Aorta (tissue), 5 donors: ENCODE measurements at places on chromosomes 5 and 9. TPM values are rescaled to one million over a fixed set of nuclear protein-coding genes. Genes with fewer than 3 reads are reported as not detected.
A peak's percentile ranks its signal among the peaks of the same experiment; 100 is the strongest.

DNA sequence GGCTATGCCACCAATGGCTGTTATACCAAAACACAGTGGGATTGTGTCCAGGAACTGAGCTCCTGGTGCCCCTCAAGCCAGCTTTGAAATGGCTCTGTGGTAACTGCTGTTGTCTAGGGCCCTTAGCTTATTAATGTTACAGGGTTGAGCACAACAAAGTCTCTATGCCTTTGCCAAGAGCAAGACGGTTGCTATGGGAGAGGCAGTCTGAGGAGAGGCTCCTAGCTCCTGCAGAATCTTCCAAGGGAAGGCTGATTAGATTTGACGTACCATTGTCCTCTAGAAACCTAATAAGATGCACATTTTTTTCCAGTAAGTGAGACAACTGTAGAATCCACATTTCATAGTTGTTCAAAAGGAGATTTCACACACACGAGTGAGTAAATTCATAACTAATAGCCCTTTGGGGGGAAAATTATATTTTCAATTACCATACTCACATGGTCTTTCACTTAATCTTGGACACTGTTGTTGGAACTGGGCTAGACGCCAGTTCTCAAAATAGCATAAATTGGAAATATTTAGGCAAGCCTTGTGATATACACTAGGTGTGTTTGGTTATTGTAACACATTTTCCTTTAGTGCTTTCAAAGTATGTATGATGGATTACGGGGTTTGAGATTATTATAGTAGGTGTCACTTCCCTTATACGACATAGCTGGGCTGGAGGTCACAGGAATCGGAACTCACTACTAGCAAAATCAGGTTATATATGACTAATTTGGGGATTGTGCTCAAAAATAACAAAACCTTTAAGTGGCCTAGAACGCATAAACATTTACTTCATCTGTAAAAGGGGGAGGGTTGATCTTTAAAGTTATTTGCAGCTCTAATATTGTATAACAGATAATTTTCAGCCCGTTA lies 186.3 kb upstream of the EGFLAM start:
- H3K36me3 ChIP-seq = no peaks in the 10 kb centered on the region
- H3K4me1 ChIP-seq = no peaks in the 10 kb centered on the region
- no peak overlapping the region for H3K4me3 ChIP-seq
- DNase-seq = no peak
- no peak overlapping the region for H3K27ac ChIP-seq

GRCh38 chr9:137455359-137455991 lies 3.7 kb downstream of the NSMF start:
- H3K4me1 ChIP-seq = no peaks in the 10 kb centered on the region
- H3K27me3 ChIP-seq = no peaks in the 10 kb centered on the region
- peak; percentile 48 for DNase-seq
- H3K27ac ChIP-seq = no peak overlapping the region

DNA sequence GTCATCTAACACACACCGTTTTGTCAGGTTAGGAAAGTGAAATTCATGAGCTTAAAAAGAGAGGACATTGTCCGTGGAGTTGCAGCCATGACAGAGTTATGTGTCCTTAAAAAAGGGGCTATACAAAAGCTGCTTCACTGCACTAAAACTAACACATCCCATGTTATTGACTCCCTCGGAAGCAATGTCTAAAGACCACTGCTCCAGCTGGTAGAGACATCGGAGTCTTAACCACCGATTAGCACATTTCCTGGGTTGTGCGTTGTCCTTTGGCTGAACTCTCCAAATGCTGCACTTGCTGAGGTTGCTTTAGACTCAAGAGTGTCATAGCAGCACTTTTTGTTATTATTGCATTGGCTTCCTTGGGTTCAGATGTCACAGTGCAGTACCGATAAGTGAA lies 128.3 kb upstream of the C9orf72 start:
- no peaks in the 10 kb centered on the region for H3K36me3 ChIP-seq
- DNase-seq = no peak
- H3K4me1 ChIP-seq = no peaks in the 10 kb centered on the region
- no peaks in the 10 kb centered on the region for H3K27me3 ChIP-seq

The NR6A1 gene
- total RNA-seq = 1.6 TPM

DNA sequence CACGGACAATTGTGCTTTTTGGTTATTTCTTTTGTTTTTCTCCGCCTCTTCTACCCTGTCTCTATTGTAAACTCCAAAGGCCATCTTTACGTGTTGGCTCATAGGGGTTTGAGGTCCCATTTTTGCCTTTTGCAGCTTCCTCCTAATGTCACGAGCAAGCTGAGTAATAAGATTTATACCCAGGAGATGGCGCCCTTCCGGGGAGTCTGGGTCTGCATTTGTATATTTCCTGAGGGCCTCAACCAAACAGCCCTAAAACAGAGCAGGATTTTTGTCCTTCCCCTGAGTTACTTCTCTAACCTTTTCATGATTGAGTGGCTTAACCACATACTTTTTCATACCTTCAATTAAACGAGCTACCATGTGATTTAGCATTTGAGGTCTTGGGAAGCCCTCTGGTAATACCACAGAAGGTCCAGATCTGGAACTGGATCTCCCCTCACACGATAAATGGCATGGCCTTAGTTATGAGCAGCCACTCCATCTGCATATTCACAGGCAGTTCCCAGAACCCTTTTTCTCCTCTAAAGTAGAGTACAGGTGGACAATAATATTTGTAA lies 11.2 kb upstream of the CFAP95 start:
- no peaks in the 10 kb centered on the region for H3K36me3 ChIP-seq
- no peak overlapping the region for H3K27ac ChIP-seq
- no peak for DNase-seq
- H3K4me1 ChIP-seq = no peaks in the 10 kb centered on the region

- H3K4me1 ChIP-seq = no peaks in the 10 kb centered on the region
- no peak for DNase-seq
- H3K27me3 ChIP-seq = no peaks in the 10 kb centered on the region
- no peak overlapping the region for H3K27ac ChIP-seq
- no peaks in the 10 kb centered on the region for H3K36me3 ChIP-seq
These were observed 28.0 kb upstream of the PLIN2 start for GRCh38 chr9:19155106-19155935.

- no peak for DNase-seq
- H3K27ac ChIP-seq = no peak overlapping the region
- no peaks in the 10 kb centered on the region for H3K36me3 ChIP-seq
- H3K4me3 ChIP-seq = no peak overlapping the region
These were observed 79.3 kb upstream of the MAP3K1 start for GRCh38 chr5:56735849-56736641.

- no peaks in the 10 kb centered on the region for H3K36me3 ChIP-seq
- DNase-seq = no peak
- no peaks in the 10 kb centered on the region for H3K4me1 ChIP-seq
- no peak overlapping the region for H3K4me3 ChIP-seq
These were observed 356.3 kb downstream of the MAT2B start for GRCh38 chr5:163861670-163862069.

The SGCD gene
- total RNA-seq = 31.2 TPM

The CCL21 gene
- total RNA-seq = 29.1 TPM

DNA sequence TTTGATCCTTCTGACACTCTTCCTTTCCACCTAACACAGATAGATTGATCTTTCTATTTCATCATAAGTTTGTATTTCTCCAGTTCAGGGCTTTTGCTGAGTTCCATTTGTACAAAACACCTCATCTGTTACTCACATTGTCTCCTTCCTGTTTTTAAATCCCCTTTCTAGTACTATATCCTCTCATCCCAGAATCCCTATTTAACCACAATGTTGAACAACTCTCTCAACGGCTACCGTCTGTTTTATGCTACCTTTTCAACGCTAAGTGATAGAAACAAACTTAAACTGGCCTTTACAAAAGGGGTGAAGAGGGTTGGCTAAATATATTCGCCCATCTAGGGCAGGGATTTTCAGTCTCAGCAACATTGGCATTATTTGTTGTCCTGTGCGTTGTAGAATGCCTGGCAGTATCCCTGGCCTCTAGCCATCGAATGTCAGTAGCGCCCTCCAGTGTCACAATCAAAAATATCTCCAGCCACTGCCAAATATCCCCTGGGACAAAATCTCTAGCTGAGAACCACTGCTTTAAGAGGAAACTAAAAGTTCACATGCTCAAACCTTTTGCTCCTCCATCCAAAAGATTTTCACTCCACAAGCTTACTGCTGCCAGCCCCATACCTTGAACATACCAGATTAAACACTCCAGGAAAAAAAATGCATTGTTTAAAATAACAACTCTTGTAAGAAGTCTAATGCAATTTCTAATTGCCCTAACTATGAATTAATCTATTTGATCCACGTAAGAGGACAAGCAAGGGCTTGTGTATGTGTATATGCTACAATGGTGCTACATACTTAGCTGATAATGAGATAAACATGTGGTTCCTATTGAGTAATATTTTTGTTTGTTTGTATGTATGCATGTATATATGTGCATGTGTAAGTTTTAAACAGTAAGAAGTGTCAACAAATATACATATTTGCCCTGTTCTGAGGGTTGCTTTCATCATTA lies 344.0 kb downstream of the PTPRD start:
- no peak for DNase-seq
- H3K4me1 ChIP-seq = no peaks in the 10 kb centered on the region
- H3K27me3 ChIP-seq = no peaks in the 10 kb centered on the region
- H3K27ac ChIP-seq = no peak overlapping the region

DNA sequence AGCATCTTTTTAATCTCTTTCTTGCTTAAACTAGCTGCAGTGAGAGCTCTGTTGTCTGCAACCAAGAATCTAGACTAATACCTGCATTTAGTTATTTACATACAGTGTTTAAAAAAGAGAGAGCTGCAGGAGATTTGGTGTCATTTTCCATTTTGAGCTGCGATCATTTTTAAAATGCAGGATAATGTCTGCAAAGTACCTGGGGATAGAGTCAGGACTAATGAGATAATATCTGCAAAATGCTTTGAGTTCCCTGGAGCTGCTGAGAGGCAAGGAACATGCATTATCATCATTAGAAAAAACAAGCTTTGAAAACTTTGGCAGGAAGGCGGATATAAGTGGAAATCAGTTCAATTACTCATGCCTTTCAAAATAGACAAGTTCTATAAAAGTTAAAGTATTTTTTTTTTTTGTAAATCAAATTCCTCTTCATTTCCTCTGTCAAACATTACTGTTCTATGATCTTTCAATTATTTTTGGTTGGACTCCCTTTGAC lies 21.8 kb upstream of the ANKRD33B start:
- H3K27me3 ChIP-seq = no peaks in the 10 kb centered on the region
- H3K27ac ChIP-seq = no peak overlapping the region
- no peak overlapping the region for H3K4me3 ChIP-seq
- no peaks in the 10 kb centered on the region for H3K4me1 ChIP-seq
- H3K36me3 ChIP-seq = no peaks in the 10 kb centered on the region
- DNase-seq = no peak

- H3K27ac ChIP-seq = no peak overlapping the region
- no peaks in the 10 kb centered on the region for H3K27me3 ChIP-seq
- no peak overlapping the region for H3K4me3 ChIP-seq
- no peaks in the 10 kb centered on the region for H3K36me3 ChIP-seq
- DNase-seq = no peak
These were observed 199.5 kb upstream of the PUM3 start for GRCh38 chr9:3043369-3043768.

GRCh38 chr9:134680393-134681060 lies 38.9 kb downstream of the COL5A1 start:
- peak; percentile 63 for DNase-seq
- H3K36me3 ChIP-seq = no peaks in the 10 kb centered on the region
- H3K27ac ChIP-seq = no peak overlapping the region
- no peaks in the 10 kb centered on the region for H3K27me3 ChIP-seq
- H3K4me3 ChIP-seq = no peak overlapping the region

The GNA14 gene
- total RNA-seq = 7.2 TPM

- H3K27me3 ChIP-seq = no peaks in the 10 kb centered on the region
- H3K27ac ChIP-seq = peak overlapping the region; percentile 74
- H3K4me3 ChIP-seq = peak overlapping the region; percentile 76
These were observed 1.1 kb downstream of the UGCG start for GRCh38 chr9:111897601-111898137.

The MARCHF3 gene
- 21.1 TPM for total RNA-seq

GRCh38 chr5:106699796-106700195 lies 970.9 kb downstream of the EFNA5 start:
- no peak overlapping the region for H3K27ac ChIP-seq
- DNase-seq = no peak
- H3K36me3 ChIP-seq = no peaks in the 10 kb centered on the region
- no peaks in the 10 kb centered on the region for H3K27me3 ChIP-seq
- H3K4me3 ChIP-seq = no peak overlapping the region

DNA sequence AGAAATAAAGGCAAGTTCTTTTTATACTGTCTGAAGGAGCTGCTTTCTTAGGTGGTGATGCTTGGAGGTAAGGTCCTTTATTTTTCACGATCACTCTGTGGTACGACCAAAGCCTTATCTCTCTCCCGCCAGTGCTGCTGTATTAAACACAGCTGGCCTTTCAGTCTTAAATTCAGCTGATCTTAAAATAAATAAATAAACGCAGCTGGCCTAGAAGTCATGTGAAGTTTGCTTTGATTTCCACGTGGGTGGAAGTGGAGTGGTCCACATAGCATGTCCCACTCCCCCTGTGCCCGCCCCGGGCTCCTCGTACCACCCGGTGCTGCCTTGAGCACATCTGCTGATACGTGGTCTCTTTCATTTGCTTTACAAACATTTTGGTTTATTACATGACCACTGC lies 260.4 kb downstream of the FANCC start:
- H3K36me3 ChIP-seq = no peaks in the 10 kb centered on the region
- peak overlapping the region; percentile 67 for H3K27ac ChIP-seq
- no peak for DNase-seq
- H3K27me3 ChIP-seq = no peaks in the 10 kb centered on the region
- H3K4me1 ChIP-seq = peaks cover under 1% of the 10 kb centered on the region

The LCN1 gene
- not detected for total RNA-seq

DNA sequence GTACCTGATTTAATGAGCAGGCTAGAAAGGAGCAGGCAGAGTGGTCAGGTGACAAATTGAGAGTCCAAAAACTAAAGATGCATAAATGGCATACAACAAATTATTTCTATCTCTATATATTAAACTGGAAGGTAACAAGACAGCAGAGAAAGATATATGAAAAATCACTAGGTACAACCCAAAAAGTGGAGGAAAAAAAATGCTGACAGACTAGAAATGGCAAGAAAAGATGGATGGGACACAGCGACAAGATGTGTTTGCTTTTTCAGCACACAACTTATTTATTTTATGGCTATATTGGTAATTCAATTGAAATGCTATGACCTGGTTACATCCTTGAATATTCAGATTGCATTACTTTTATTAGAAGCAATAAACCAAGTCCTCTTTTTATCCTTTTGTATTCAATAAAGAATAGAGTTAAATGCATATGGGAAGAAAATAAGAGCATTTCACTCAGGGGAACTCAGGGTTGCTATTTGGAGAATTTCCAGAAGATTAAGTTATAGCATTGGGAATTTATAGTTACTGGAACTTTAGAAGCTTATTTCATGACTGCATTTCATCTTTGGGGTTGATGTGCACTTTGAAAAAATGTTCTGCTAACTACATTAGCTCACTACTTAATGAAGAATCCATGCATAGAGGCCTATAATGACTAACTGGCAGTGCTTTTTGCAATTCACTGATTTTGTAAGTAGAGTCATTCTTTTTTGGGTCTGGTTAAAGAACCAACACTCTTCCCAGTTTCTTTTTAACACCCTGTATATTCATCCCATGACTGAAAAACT lies 566.6 kb upstream of the TUSC1 start:
- H3K4me1 ChIP-seq = no peaks in the 10 kb centered on the region
- H3K4me3 ChIP-seq = no peak overlapping the region
- H3K27me3 ChIP-seq = no peaks in the 10 kb centered on the region

The ADGRV1 gene
- total RNA-seq = 0.36 TPM

The ANKRD33B gene
- total RNA-seq = 4.9 TPM
